Natural killer cell treated with Interleukin-12 subunit alpha and Interleukin-12 subunit beta and Interleukin-15 and Interleukin-18, amount 100 ng/mL, for 72 hours (primary cell): ENCODE measurements at places on chromosomes 6 and 20. TPM values are rescaled to one million over a fixed set of nuclear protein-coding genes. Genes with fewer than 3 reads are reported as not detected.

DNA sequence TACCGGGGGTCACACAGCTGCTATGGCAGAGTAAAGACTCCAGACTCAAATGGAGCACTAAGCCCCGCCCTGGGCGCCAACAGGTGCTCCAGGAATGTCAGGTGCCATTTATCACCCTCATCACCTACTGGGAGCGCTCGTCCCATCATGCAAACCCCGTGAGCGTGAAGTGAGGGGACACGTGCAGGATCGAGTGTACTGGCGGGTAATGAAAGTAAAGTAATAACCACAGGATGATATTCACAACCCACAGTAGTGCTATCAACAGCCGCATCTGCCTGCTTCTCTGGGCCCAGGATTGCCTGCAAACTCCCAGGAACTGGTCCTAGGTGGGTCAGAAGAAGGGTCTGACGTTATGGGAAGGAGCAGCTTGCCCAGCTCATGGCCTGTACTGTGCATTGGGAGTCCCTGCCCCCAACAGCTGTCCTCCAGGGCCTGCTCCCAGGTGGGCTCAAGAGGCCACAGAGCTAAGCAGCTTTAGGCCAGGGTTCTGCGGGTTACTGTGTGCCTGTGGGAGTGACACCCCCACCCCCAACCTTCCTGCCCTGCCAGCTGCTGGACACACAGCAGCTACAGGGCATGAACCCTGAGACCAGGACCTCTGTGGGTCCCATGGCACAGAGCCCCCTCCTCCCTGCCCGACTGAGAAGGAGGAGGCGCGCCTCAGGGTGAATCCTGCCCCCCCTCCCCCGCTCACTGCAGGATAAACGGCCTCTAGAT lies 120.5 kb upstream of the SULF2 start:
- no peak for DNase-seq

DNA sequence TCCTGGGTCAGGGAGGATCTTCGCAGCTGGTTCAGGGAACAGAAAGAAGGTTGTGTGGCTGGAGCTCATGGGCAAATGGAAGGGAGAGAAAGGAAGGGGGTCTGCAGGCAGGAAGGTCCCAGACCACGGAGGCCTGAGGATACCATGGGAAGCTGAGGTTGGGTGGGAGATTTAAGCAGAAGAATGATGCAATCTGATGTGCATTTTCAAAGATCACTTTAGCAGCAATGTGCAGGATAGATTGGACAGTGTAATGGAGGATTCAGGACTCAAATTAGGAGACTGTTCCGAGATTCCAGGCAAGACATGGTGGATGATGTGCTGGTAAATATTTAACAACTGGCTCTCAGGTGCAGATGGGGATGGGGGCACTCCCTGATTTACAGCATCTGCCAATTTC lies 5.8 kb upstream of the RRBP1 start:
- DNase-seq = no peak

DNA sequence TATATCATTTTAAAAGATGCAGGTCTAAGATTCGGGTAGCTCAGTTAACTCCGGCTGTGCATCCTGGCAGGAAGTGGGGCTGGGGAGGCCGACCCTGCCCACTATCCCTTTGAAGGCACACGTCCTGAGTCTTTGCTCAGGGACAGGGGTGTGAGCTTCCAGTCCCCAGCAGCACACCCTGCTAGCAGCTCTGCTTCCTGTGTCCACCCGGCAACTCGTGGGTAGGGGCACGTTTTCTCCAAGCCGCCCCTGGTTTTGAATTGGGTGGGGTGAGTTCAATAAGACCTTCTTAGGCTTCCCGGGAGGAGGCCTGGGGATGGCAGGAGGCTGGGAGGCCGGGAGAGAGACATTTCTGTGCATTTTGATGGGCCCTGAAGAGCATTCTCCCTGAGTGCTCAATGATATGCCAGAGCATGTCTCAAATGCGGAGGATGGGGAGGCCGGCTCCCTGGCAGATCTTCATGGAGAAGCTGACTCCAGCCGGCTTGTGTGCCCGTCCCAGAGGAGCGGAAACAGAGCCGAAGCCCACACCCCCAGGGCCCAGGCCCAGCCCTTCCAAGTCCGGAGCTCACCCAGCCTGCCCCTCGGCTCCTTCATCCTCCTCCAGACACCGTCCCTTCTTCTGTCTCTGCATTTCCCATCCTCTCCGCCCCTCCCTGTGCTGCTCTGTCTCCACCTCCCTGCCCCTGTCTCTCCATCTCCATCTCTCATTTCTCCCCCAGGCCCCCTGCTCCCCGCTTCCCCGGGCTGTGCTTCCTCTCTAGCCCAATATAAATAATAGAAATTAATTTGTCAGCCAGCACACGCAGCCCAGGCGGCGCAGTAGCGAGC lies 36.3 kb upstream of the ZFAND3 start:
- DNase-seq = peak; percentile 60

Gene MROH8
- 0.95 TPM for total RNA-seq

DNA sequence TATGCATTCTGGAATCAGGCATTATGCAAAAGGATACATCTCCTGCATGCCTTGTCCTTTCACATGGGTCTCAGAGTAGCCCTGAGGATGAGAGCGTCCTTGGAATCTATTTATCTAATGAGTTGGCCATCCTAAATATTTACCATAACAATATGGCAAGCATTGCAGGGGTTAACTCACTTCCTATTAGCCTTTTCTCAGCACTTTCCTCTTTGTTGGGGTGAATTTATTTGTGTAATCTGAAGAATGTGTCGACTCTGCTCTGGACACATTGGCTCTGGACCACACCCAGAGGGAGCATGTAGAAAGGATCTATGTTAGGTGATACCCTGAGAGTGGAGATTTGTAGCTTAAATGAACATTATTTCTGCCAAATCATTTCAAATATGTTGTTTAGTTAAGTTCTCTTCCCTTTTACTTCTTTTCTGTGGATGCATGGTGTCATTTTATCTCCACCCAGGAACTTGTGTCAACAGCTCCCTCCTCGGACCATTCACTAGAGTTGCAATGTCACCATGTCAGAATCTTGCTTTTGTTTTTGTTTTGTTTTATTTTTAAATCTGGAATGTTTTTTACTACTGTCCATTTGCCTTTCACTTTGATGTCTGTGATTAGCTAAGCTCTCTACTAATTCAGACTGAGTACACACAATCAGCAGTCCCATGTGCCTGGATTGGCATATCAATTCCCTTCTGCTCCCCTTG lies 757.0 kb upstream of the MMS22L start:
- DNase-seq = no peak

DNA sequence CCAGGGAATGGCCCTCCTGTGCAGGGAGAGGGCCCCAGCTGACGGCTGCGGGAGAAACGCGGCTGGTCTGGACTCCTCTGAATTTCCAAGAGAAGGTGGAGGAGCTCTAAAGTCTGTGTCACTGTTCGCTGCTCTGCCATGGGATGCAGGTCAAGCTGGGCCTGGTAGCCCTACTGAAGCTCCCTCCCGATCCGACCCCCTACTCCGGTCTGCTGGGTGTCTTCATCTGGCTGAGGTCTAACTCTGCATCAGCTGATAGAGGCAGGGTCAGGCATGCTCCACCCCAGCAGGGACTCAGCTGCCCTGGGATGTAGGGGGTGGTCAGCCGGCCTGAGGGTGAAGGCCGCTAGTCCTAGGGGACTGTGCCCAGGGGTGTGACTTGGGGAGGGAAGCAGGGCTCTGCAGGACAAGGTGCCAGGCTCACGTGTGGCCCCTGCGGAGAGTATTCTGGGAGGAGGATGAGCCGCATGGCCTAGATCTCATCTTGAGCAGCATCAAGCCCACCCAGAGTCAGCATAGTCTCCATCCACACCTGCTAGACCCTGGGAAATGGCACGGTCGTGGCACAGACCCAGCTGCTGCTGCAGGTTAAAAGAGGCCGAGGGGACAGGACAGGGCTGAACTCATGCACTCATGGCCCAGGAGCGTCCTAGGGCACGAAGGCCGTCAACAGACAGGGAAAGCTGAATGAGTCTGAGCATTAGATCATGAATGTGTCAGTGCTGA lies 1.4 kb downstream of the CST3 start:
- no peak for DNase-seq

GRCh38 chr6:82263916-82264315 lies 16.4 kb upstream of the IBTK start:
- no peak for DNase-seq

Gene CALHM5
- not detected for total RNA-seq

GRCh38 chr6:147806697-147807096 lies 298.2 kb downstream of the SAMD5 start:
- no peak for DNase-seq

DNA sequence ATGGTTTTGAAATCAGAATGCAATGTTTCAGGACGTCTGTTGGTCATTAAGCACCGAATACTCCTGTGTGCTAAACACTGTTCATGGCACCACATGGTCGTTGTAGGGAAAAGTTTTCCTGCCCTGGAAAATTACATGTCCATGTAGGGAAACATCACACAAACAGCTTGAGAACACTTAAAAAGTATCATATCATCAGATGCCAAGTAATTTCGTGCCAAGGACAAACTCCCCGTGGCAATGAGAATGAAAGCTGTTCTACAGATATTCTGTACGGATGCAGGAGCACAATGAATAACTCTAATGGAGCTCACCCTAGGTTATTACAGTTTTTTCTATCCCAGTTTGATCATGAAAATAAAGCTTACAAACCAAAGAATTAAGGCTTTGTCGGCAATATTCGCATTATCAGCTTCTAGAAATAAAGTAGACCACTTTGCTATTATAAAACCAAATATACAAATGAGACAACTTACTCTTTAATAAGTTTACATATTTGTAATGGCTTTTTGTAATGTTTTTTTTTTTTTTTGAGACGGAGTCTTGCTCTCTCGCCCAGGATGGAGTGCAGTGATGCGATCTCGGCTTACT lies 4.6 kb upstream of the DST start:
- no peak for DNase-seq
